ENCODE measurements at places on chromosomes 1 and 21.

DNA sequence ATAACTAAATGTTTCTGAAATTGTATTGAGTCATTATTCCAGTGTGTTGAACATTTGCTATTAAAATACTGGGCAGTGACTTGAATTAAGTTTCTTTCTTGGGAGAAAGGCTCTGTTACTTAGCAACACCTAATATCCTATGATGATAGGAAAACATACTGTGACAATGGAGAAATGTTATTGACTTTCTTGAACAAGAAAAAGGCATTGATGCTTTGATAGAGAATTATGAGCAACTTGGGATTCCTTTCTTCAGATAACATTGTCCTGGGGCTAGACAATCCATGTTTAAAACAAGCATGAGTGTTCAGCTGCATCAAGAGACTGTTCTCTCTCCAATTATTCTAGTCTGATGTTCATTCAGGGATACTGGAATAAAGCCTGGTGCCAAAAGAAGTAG lies 215.9 kb upstream of the L1TD1 start:
- DNase-seq, result no peak

DNA sequence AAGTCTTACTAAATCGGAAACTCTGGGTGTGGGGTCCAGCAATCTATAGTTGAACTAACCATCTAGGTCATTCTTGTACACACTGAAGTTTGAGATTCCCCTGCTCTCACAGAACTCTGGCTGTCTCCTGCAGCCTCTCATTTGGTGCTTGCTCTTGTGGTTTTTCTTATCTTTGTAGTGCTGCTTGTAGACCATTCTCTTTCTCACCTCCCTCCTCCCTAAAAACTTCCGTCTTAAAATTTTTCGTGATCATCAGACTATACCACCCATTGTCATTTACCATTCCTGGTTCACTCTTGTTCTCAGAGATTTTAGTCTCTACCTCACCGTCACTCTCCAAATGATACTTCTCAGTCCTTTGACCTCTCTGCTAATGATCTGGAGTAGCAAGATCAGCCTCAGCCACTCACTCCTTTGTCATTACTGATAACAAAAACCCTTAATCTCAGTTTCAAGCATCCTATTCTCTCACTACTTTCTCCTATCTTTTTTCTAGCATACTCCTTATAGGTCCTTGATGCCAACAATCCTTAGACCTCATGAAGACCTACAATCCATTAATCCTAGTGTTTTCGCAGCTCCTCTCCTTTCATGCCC lies 13.0 kb upstream of the EPHX4 start:
- no peak for DNase-seq

GRCh38 chr1:64900916-64901315 lies 65.4 kb downstream of the JAK1 start:
- no peak for DNase-seq

- DNase-seq, result no peak
Observed at GRCh38 chr1:245278846-245279245, 124.1 kb downstream of the KIF26B start.

DNA sequence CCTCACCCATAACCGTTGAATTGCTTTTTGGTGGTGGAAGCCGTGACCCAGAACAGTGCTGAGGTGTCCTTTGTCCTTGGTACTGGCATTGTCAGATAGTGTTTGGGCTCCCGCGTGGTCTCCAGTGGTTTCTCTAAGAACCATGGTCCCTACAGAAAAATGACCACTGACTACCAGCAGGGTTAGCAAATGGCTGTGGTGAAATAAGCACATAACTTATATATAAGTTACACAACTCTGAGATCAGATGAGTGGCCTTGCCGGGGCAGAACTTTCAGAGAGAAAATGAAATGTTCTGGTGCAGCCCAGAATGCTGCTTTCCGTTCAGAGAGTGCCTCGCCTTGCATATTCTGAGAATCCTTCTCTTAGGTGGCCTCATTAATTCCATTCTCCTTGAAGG lies 5.0 kb downstream of the SLC37A1 start:
- DNase-seq, result no peak

DNA sequence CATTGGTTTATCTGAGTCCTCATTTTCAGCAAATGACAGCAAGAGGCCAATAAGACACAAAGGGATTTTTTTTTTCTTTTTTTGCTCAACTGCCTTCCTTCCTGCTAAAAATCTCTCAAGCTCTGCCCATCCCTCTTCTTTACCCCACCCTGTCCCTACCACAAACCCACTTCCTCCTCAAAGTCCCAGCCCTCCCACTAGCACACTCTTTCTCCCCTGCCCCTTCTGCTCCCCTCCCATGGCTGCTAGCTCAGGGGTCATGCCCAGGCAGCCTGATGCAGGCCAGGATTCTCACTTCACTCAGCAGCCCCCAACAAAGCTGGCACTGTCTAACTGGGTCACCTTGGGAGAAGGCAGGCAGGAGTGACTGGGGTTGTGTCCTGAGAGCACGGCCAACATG lies 28.8 kb upstream of the PPP2R5A start:
- no peak for DNase-seq

DNA sequence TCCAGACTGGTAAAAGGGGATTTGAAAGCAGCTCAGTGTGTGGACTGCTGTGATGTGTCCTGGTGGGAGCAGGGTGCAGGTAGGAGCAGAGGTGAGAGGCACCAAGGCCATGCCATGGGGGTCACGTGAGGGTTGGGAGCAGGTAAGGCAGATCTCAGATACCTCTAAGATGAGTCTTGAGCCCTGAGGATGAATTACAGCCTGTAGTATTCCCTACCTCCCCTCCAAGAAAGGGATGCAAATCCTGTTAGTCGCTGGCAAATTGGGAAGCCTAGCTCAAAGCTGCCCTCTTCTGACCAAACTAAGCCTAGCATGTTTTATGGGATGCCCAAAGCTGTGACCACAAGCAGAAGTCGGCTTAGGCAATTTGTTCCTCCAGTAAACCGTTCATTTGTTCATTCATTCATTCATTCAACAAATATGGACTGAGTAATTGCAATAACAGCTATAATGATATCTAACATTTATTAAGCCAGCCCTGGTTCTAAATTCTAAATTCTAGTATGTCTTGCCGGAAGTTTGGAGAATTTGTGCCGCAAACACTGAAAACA lies 3.9 kb upstream of the NUAK2 start:
- no peak for DNase-seq

- no peak for DNase-seq
Observed at GRCh38 chr21:21000591-21001175, 2.5 kb downstream of the NCAM2 start.

- DNase-seq, result no peak
Observed at GRCh38 chr1:26535201-26535600, 5.6 kb downstream of the RPS6KA1 start.

DNA sequence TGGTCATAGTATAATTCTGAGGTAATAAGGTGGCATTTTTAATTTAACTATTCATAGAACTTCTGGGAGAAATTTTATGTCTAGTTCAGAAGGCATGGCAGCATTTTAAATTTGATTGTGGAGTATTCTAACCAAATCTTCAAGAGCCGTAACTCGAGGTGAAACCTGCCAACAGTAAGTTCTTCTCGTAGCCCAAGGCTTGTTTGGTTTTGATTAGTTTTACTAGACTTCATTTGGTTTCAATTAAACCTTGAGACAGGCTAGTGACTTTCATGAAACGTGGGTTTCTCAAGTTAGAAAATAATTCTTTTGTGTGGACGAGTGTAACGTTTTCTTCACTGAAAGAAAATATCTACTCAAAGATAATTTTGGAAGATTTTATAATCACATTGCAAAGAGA lies 395.5 kb downstream of the USP25 start:
- no peak for DNase-seq

- DNase-seq, result no peak
Observed at GRCh38 chr21:43585924-43586413, 73.3 kb downstream of the HSF2BP start.

DNA sequence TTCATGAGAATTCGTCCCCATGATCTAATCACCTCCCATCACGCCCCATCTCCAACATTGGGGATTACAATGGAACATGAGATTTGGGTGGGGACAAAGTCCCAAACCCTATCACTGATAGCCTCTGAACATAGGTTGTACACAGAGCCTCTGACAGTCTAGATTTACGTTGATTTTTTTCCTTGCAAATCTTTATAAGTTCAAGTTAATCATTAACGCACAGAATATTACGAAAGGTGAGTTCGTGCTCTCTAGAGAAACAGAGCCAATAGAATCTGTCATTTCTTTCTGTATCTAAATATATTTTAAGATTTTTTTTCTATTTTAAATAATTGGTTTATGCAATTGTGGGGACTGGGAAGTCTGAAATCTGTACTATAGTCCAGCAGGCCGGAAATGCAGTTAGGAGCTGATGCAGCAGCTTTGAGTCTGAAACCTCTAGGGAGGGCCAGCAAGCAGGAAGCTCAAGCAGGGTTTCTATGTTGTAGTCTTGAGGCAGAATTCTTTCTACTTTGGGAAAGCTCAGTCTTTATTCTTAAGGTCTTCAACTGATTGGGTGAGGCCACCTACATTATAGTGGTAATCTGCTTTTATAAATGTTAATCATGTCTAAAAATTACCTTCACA lies 61.0 kb downstream of the SELENOF start:
- DNase-seq, result no peak

Data from activated CD8-positive, alpha-beta memory T cell treated with anti-CD3 and anti-CD28 coated beads for 1 hour (primary cell).